ENCODE measurements at places on chromosomes 16 and 17.

GRCh38 chr16:5228369-5228768, 130.8 kb upstream of the EEF2KMT start:
- no peak for DNase-seq

DNA sequence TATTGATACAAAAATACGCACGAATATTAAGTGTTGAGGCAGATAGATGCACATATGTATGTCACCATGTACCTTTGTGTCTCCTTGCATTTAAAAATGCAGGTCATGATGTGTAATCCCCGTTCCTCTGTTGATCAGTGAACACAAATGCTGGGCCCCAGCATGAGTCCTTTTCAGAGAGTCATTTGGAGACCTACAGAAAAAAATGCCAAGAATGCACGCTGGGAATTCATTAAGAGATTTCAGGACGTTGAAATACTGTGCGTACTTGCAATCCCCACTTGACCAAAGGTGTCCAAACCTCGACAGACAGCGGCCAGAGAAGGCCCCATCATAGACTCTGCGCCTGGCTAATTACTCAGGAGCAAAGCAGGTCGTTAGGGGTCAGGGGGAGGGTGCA, 496.0 kb downstream of the MAF start:
- no peak for DNase-seq

- DNase-seq: no peak
These were observed 212.7 kb downstream of the MRTFB start for GRCh38 chr16:14283786-14284185.

GRCh38 chr16:73916829-73917594, 379.6 kb upstream of the PSMD7 start:
- no peak for DNase-seq

DNA sequence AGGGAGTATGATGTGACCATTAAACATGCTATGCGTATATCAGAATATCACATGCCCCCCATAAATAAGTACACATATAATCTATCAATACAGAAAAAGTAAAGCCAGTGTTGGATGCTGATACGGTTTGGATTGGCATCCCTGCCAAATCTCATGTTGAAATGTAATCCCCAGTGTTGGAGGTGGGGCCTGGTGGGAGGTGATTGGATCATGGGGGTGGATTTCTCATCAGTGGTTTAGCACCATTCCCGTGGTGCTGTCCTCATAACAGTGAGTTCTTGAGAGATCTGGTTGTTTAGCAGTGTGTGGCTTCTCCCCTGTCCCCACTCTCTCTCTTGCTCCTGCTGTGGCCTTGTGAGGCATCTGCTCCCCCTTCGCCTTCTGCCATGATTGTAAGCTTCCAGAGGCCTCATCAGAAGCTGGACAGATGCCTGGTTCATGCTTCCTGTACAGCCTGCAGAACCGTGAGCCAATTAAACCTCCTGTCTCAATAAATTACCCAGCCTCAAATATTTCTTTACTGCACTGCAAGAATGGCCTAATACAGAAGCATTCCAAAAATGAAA, 88.9 kb downstream of the AATF start:
- no peak for DNase-seq

DNA sequence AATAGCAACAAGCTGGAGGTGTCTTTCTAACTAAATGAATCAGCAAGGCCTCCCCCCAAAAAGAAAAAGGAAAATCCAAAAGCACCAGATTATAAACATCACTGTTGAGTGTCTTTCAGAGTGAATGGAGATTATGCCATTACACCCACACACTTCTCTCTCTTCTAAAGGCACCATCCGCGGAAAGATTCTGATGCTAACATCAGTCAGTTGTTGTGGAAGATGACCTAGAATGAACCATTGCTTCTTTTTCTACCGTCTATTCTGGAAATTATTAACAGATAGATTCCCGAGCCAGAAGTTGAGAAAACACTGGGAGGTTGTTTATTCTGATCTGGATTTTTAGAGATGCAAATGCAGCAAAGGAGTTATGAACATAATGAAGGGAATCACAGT, 60.9 kb upstream of the FAM20A start:
- DNase-seq: no peak

DNA sequence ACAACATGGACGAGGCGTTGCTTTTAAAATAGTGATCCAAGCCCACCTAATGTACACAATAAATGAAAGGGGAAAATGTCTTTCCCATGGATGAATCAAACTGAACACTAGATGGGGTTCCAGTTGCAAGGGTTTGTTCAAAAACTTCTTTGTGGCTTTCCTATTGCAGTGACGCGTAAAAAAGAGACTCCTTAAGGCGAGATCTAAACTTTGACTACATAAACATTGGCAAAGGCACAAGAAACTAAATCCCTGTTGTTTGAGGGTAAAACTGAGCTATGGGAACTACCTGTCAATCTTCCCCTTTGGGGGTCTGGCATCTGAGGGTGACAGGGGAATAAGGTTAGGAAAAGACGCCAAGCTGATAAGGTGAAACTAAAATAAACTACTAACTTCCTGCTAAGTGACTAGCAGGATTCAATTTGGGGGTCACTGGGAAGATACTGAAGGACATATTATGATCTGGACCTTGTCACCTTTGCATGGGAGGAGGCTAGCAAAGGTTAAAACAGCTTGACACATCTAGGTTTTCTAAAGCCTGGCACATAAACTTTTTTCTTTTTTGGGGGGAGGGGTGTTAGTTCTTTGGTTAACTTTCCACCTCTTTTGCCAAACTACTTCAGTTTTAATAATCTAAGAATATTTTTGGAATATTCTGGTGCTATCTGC, 4.7 kb downstream of the SALL1 start:
- no peak for DNase-seq

DNA sequence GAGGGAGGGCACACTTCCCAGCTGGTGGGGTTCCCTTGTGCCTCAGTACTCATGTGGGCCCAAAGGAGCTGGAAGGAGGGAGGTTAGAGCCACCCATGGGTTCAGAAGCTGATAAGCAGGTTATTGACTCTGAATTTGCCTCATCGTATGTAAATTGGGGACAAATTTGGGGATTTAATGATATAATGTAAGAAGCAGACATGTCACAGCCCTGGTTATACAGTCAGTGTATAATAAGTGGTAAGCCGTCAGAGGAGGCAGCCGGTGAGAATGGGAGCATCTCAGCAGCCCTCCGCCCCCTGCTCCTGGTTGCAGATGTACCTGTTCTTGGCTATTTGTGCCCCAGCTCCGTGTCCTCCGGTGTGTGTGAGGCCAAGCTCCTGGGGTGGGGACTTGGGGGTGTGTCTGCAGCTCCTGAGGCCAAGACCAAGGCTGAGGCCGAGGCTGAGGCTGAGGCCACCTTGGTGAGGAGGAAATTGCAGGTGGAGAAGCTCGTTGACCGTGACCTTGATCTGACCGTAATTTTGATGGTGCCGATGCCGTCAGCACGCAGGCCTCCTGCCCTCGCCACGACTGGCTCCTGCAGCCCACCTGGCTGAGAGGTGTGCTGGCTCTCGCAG, 288.1 kb downstream of the SEC14L1 start:
- no peak for DNase-seq

Data from NCI-H1694 treated with DMSO at 0.1 percent for 48 hours (cell line).